ENCODE measurements at places on chromosomes 12 and 14.

DNA sequence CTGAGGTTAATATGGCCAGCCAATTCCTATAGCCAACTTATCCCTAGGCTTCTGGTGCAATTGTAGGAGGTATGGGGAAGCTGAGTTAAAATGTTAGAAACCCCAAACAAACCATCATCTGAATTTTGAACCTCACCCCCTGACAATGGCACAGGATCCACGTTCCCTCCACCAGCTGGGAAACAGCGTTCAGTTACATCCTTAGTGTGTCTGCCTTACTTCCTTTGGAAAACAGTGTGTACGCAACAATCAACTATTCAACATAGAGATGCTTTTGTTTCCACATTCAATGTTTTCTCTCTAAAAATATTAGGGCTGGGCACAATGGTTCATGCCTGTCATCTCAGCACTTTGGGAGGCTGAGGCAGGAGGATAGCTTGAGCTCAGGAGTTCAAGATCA is 203.4 kb downstream of the TTC7B start:
- DNase-seq, result no peak

- no peak for DNase-seq
Measured at GRCh38 chr12:13661005-13661887, 320.2 kb downstream of the GRIN2B start.

DNA sequence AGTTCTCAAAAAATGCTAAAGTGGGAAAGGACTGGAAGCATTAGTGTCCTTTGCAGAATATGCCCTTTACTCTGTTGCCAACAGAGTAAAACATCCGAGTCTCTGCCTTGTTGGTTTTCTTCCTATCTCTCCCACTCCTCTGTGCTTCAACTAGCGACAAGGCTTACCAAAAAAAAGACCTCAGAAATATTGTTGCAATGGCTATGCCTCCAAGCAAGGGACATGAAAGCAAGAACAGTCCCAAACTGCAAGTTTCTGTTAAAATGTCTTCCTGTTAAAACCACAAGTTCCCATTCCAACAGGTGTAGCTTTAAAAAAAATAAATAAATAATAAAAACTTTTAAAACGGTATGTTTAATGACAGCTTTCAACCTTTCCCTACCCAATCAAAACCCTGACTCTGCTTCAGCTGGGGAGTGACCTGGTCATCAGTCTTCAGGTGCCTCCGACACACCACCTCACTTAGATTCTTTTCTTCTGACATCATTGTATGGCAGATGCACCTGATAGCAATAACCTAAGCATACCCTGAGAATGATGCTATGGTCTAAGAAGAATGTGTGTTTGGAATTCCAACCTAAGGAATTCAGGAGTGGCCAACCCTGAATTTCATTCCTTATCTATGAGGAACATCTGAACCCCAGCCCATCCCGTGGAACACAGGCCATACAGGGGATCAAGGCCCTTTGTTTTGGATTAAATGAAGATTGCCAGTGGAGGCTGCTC is 81.0 kb downstream of the RPS29 start:
- DNase-seq, result no peak

DNA sequence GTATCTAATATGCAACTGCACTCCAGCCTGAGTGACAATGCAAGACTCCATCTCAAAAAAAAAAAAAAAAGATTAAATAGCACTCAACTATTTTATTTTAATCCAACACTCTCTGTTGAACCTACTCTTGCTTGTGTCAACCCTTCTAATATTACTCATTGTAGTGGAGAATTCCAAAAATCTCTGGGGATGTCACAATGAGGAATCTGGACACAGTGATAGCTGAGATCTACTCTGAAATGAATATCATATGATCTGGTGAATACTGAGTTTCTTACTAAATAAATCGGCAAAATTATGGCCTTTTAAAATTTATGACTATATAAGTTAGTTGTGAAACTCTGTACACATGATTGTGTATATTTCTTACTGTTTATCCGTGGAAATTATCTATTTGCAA is 418.2 kb downstream of the BCAT1 start:
- no peak for DNase-seq

DNA sequence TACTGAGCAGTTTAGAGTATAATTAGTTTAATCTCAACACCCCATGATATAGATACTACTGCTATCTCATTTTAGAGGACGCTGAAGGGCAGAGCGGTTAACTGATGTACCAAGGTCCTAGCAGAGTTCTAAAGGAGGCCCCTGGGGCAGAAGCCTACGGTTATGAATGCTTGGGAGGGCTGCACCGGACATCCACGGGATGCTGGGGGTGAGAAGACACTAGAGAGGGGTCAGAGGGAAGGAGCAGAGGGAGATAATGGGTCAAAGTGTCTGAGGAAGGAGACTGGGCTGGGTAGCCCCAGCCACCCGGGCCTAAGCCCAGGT is 1.6 kb upstream of the ACTR6 start:
- DNase-seq, result no peak

DNA sequence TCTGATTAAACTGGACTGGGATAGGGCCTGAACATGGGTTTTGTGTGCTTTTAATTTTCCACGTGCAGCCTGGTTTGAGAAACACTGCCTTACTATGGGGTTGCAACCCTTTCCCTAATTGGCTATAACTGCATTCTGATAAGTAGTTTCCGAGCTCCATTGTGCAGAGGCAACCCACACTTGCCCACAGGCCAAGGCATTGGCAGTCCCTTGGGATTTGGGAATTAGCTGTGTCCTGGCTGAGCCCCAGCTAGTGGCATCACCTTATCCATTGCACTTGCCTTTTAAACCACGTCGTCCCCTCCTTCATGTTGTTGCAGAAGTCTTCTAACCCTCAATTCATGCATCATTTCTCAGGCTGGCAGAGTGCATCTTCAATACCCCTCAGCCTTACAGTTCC is 10.2 kb downstream of the VCPKMT start:
- no peak for DNase-seq

GRCh38 chr14:98903371-98903770 is 368.6 kb downstream of the BCL11B start:
- DNase-seq, result no peak

Data from T follicular helper cell (primary cell).